CD8-positive, alpha-beta memory T cell (primary cell): ENCODE measurements at places on chromosomes 12 and 14. TPM values are rescaled to one million over a fixed set of nuclear protein-coding genes. Genes with fewer than 3 reads are reported as not detected.

DNA sequence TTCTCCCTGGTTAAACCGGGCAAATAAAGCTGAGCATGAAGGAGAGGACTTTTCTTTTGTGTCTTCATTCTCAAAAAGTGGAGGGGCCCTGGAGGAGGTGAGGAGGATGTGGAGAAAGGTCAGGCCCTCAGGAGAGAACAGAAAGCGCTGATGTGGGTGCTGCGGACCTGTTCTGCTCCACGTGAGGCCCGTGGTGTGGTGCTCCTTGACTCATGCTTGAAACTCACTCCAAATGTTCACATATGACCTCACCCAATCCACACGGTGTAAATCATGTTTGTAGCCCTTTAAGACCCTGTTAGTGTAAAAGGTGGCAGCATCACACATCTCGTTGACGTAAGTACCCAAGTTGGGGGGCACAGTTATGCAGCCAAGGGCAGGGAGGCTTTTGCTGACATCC is 126.2 kb downstream of the FOXN3 start:
- DNase-seq, result no peak

DNA sequence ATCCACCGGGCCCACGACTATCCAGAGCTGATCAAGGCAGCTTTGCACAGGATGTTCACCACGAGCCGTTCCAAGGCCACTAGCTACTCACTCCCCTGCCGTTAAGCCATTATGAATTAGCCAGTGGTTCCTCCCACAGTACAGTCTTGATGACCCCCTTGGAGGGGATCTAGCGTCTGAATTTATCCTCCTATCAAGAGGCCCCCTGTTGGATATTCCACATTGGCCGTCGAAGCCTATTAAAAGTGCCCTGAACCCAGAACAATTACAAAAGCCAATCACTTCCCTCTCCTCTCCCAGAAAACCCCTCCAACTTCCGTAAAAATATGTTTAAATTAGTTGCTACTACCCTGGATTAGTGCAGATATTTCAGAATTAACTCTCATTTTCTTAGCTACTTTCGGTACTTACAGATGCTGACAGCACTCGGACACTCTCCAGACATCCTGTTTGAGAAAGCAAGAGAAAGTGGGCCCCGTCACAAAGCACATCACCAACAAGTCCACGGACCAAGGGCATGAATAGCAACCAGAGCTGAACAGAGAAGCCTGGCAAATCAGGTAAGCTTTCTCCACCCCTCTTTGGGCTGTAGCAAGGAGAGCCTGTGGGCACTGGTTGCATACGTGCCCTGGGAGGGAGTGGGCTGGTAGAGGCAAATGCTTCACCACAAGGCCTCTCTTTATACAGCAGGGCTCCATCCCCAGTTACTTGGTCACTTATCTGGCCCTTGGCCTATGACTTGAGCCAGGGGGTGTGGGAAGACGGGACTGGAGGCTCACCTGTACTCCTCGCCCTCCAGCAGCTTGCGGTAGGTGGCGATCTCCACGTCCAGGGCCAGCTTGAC is 5.3 kb downstream of the KRT3 start:
- no peak for DNase-seq

DNA sequence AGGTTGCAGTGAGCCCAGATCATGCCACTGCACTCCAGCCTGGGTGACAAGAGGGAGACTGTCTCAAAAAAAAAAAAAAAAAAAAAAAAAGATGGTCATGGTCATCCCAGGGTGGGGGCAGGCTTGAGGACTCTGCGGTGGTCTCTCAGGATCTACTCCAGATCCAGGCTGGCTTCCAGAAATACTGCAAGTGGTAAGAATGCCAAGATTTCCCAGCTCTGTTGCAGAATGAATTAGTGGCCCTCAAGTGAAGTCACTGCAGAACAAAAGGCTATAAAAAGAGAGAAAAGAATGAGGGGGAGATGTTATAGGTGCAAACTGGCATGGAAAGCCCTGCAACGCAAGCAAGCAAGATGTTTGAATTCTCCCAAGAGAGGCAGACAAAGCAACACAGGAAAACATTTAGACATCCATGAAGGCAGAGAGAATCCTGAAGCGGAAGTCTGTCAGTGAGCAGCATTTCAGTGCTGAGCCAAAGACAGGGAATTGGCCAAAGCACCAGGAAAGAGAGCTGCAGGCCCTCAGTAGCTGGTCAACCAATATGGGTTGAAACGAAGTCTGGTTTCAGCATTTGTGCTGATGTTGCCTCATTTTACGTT is 31.9 kb upstream of the ETFBKMT start:
- no peak for DNase-seq

DNA sequence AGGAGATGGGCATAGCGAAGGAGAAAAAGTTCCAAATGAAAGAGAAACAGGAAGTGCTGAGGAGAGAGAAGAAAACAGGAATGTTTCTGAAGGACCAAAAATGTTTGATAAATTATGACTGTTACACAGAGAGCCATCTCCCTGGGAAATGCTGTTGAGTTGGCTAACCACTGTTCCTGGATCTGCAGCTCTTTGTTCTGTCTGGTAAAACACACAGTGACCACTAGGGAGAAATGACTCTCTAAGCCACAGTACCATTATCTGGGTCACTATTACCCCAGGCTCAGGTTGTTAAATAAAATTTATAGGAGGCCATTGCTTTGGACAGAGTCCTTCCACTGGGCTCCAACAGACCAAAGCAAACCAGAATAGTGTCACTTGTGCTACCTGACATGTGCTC is 219.3 kb downstream of the CRADD start:
- DNase-seq, result no peak

- DNase-seq, result no peak
These were observed 18.7 kb downstream of the A2ML1 start for GRCh38 chr12:8840938-8841633.

Gene BIN2
- polyA plus RNA-seq, result 366 TPM

Gene GRIP1
- 0.31 TPM for polyA plus RNA-seq
